ENCODE measurements at places on chromosomes 12 and 14. TPM values are rescaled to one million over a fixed set of nuclear protein-coding genes. Genes with fewer than 3 reads are reported as not detected.

DNA sequence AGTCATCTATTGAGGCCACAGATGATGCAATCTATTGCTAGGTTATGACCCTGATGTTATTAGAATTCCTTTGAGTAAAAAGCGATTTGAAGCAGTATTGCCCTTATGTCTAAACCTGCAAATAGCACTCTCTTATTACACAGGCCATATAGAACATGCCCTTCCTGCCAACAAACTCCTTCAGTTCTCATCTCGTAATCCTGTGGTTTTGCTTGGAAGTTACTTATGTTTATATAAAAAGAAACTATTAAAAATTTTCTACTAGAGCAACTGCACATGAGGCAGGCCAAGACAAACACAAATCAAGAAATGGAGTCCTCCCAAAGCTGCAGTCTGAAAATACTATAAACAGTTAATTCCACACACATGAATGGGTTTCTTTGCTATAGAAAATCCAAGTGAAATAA lies 1200.2 kb downstream of the LRFN5 start:
- DNase-seq, result no peak

Gene COQ5
- 36.5 TPM for total RNA-seq

DNA sequence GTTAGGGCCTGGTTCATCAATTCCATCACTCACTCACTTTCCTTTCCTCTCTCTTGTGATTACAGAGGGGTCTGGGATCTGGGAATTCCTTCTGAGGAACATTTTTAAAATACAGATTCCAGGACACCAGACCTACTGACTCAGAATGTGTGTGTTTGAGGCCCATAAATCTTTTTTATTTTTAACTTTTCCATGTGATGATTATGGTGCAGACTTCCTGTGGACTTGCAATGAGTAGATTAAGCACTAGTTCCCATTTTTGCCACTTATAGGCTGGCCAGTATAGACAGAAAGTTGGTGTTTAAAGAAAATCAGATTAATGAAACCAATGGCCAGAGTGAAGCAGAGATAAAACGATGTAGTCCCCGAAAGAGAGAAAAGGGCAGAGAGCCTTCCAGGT lies 28.1 kb downstream of the SLC41A2 start:
- DNase-seq, result no peak

Gene NPAS3
- 15.6 TPM for total RNA-seq

- no peak for DNase-seq
These were observed 255.9 kb upstream of the KITLG start for GRCh38 chr12:88836156-88836555.

GRCh38 chr12:69821032-69821455 lies 4.0 kb upstream of the MYRFL start:
- no peak for DNase-seq

GRCh38 chr12:9118158-9118557 lies 2.4 kb upstream of the A2M start:
- DNase-seq, result no peak

Gene KLRF2
- total RNA-seq, result not detected

GRCh38 chr12:3713483-3713882 lies 39.4 kb downstream of the CRACR2A start:
- no peak for DNase-seq

Gene SERPINA9
- not detected for total RNA-seq

Data from A673 (cell line).